ENCODE measurements at places on chromosomes 12 and 14.

DNA sequence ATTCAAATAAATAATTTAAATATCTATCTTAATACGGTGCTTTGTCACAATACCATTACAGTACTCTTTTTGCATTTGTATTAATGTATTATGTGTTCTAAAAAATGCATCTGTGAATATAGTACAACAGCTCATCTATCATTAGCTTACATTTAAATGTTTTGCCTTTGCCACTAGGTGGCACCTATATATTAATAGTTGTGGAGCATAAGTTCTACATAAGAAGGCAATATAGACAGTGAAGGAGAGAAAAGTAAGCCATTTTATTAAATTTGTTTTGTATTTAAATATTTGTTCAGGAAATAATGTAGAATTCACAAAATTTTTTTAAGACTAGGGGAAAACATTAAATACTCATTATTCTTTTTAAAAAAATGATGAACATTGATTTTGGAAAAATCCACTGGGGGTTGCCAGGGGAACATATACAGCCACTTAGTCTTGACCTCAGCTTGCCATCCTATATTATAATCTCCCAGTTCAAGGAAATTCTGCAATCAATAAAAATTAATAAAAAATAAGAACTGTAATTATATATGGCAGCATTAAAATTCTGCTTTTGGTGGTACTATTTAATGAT, 9.8 kb downstream of the CCER1 start:
- DNase-seq = no peak

DNA sequence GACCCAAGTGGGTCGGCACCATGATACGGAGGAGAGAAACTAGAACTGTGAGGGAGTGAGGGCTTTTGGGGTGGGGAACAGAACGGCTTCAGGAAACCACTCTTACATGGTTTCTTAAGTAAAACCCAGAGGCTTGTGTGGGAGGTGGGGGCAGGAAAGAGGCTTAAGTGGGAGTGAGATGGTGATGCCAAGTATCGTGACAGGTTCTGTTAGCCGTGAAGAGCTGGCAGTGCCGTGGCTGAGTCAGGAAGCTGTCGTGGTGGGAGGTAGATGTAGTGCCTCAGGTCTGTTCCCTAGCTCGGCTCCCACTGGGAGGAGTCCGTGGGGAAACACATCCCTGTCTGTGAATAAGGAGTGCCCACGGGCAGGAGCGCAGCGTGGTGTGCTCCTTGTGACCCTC, 185.8 kb upstream of the FKBP4 start:
- no peak for DNase-seq

GRCh38 chr14:76138758-76139723, 12.7 kb upstream of the GPATCH2L start:
- no peak for DNase-seq

GRCh38 chr14:78508023-78508422, 337.9 kb downstream of the NRXN3 start:
- no peak for DNase-seq

GRCh38 chr12:48285751-48286650, 64.7 kb downstream of the ZNF641 start:
- DNase-seq = no peak
